ENCODE measurements at places on chromosomes 13 and 19.

GRCh38 chr19:7360393-7360984 is 11.8 kb downstream of the ARHGEF18 start:
- DNase-seq = no peak

DNA sequence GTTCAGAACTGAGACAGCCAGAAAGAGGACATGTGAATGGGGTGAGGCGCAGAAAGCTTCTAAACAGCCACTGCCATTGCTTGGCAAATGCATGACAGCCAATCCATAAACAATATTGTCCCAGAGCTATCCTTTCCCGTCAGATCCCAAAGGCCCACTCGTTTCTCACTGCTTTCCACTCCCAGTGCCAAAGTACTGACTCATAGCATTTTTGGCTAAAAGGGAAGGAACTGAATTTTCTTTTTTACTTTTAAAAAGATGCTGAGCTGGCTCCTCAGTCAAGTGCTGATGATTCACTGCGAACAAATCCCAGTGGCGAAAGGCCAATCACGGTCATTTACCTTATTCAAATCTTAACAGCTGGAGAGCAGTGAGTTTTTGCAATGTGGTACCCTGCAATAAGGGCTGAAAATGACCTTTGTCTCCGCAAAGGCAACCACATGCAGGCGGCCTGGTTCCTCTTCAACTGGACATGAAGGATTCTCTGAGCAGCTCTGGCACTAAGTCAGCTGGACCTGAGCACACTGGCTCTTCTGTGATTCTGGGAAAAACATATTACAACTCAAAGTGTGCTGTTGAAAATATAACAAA is 151.7 kb downstream of the DCLK1 start:
- peak; percentile 86 for DNase-seq

DNA sequence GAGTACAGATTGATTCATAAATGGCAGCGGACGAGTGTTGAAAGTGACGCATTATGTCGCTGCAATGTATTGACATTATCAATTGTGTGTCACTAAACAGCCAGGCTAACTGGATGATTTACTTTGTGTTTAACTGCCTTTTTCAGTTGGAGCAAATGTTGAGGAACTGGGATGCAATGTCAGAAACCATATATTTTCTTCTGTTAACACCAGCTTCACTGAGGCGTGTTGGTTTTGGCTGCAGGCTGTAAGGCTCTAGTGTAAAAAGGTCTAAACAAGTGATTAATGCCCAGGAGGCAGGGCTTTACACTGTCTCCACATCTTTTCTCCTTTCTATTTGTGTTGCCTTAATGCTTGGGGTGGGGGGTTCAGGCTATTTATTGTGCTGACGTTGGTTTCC is 80.1 kb downstream of the GGACT start:
- DNase-seq = no peak

DNA sequence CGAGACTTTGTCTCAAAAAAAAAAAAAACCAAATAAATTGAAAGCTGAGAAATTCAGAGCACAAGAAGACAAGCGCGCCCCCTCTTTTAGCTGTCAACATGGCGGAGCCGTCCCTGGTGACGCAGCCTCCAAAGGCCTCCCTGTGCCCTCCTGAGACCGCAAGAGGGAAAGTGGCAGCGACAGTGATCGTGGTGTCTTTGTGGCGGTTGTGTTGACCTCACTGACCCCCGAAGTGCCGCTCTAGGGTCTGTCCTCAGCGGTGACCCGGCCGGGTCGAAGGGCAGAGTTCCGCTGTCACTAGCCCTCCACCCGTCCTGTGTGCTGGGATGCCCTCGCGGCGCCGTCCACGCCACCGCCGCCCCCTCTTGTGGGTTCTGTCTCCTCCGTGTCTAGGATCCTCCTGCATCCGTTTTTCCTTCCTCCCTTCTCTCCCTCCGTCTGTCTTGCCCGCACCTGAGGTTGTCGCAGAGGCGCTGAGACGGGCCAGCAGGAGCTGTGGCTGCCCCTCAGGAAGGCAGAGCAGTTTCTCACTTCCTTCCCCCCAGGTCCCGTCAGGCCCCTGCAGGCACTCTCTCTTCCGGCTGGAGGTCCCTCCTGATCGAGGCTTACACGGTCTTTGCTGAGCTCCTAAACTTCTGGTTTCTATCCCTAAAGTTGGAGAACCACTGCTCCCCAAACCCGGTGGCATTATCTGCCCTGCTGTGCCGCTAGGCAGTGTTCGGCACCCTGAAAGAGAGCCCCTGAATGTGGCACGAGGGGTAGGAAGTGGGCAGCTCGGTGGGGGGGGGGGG is 7.2 kb downstream of the UHRF1 start:
- DNase-seq = no peak

- DNase-seq = peak; percentile 88
These were observed 958 bp downstream of the JUND start for GRCh38 chr19:18280247-18281081.

DNA sequence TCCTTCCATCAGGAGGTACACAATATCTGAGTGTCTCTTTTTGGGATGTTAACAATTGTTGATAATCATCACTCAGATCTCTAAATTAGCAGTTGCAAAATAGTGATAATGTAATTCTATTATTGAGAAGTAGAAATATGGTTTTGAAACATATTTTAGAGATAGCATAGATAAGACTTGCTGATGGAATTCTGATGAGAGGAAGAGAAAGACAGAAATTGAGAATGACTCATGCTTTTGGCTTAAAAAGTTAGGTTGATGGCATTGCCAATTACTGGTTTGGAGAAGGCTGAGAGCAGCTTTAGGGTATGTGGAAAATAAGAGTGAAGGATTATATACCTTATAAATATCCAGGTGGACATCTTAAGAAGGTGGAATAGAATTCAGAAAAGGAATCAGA is 106.4 kb upstream of the EDNRB start:
- no peak for DNase-seq

DNA sequence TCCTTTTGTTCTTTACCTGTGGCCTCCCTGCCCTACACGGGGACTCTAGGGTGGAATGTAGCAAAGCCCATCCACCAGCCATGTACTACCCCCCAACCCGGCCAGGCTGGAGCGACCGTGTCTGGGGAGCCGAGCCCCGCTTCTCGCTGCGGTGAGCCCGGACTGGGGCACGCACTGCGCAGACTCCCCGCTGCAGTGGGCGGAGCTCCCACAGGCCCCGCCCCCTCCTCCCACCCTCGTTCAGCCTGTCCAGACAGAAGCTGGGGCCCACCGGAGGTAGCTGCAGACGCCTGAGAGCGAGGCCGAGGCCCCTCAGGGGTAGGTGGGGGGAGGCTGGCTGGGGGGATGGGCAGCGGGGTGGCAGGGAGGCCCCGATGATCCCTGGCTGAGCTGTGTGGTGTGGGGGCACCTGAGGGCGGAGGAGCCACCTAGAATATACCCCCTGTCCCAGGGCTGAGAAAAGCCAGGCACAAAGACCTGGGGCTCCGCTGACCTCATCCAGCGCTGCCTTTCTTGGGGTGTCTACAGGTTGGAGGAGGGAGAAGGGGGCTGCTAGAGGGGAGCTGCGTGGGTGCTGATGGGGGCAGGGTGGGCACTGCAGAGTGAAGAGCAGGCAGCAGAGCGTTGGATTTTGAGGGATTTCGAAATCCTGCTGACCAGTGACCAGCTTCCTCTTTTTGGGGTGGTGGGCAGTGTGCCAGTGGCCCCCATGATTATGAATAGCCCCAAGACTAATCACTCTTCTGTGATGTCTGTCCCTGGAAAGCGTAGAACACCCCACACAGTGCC is 17.3 kb downstream of the PLD3 start:
- DNase-seq = peak; percentile 94

DNA sequence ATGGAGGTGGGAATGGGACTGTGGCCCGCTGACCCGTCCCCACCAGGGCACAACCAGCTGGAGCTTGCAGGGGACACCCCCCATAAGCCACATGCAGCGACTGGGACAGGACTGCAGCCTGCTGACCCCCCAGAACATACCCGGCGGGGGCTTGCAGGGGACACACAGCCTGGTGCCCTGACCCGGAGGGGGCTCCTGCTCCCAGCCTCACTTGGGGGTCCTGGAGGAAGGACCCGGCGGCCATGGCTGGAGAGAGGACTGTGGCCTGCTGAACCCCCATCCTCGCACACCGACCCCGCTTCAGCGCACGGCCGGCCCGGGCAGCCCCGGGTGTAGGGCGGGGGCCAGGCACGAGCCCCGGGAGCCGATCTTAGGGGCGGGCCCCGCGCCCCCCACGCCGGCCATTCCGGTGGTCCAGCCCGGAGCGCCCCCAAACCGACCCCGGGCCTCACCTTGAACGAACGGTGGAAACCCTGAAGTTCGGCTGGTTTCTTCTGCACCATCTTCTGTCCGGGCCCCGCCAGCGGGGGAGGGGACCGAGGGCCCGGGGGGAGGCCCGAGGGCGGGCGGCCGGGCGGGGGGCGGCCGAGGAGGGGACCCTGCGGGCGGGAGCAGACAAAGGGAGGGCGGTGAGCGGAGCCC is 574 bp downstream of the MKNK2 start:
- no peak for DNase-seq

DNA sequence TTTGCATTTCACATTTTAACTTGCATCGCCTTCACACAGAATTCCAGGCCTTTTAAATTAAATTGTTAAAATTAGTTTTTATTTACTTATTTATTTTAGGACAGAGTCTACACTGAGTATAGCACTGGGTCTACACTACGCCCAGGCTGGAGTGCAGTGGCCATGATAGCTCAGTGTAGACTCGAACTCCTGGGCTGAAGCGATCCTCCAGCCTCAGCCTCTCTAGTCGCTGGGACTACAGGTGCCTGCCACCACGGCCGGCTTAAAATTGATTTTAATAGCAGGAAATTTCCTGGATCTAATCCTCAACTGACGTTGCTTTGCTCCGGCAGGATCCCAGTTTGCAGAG is 301 bp upstream of the ZNF610 start:
- DNase-seq = no peak

GRCh38 chr13:77781808-77782207 is 84.3 kb downstream of the SLAIN1 start:
- no peak for DNase-seq

DNA sequence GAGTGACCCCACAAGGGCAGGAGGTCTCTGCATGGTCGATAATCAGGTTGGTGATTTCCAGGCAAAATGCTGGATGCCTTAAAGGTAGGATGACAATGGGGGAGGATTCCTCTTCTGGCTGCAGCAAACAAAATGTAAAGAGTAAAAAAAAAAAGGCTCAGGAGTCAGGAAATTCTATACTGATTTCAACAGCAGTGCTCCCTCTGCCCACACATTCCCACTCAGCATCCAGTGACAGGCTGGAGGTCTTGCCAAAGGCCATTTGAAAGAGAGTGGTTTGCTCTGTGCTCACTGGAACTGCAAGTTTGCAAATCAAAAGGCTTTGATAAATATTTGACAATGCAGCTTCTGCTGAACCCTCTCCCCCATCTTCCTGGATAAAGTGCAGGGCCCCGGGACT is 135.4 kb downstream of the TNFRSF19 start:
- DNase-seq = no peak

- peak; percentile 93 for DNase-seq
These were observed at the start of gene LIG4 for GRCh38 chr13:108215436-108215835. LIG4 (minus strand) TSS chr13:108215536; CDS start chr13:108211268, 4,268 bp downstream.

DNA sequence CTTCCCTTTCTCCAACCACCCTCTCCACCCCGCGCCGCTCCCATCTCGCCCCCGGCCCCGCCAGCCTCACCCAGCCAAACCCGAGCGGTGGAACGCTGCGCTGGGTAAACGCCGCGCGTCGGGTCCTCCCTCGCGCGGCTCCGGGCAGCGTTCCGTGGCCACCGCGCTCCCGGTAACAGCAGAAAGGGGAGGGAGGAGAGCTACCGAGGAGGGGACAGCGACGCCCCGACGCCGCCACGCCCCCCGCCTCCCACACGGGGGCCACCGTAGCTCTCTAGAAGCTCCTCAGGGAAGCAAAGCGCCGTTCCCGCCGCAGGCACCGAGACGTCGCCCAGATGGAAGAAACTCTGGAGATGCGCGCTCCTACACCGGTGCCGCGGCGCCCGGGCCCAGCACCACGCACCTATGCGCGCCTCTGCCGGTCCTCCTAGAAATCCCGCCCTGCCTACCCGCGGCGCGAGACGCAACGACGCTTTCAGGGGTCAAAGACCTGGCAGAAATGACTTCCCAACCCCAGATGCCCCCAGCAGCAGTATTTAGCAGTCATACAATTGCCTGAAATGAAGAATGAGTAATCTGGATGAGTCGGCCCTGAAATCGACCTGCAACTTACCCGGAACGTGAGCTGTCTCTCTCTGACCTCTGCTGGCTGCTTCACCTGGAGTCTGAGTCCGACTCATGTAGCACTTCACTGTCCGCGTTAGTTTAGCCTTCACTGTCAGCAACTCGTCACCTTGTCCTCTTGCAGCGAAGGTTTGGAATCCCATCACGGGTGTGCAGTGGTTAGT is at the start of gene RUBCNL:
TSS of gene RUBCNL (minus strand) at position 189 of the 788 bp plus-strand sequence. CDS start 14,777 bp downstream, outside the sequence.
- DNase-seq = peak; percentile 47

DNA sequence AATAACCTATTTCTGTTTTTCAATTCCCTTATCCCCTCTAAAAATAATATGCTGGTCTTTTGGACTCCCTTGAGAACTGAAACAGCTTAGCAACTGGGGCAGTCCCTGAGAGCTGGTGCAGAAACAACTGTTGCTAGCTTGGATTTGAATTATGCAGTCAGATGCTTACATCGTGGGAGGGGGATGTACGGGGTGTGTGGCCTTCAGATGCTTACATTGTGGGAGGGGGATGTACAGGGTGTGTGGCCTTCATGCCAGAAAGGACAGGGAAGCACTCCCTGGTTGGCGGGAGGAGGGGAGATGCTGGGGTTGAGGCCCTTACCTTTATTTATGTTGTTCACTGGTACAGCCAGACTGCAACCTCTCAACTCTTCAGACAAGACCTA is 25.6 kb downstream of the LRCH1 start:
- no peak for DNase-seq
